ENCODE measurements at places on chromosomes 6 and 20.

GRCh38 chr6:94713446-94713845 lies 863.9 kb upstream of the MANEA start:
- DNase-seq = no peak

- DNase-seq = no peak
These were observed 48.2 kb upstream of the LRRC1 start for GRCh38 chr6:53746442-53747103.

- no peak for DNase-seq
These were observed 533.6 kb downstream of the HAO1 start for GRCh38 chr20:7406671-7407070.

GRCh38 chr6:157198425-157199279 lies 124.7 kb downstream of the TMEM242 start:
- DNase-seq = no peak

DNA sequence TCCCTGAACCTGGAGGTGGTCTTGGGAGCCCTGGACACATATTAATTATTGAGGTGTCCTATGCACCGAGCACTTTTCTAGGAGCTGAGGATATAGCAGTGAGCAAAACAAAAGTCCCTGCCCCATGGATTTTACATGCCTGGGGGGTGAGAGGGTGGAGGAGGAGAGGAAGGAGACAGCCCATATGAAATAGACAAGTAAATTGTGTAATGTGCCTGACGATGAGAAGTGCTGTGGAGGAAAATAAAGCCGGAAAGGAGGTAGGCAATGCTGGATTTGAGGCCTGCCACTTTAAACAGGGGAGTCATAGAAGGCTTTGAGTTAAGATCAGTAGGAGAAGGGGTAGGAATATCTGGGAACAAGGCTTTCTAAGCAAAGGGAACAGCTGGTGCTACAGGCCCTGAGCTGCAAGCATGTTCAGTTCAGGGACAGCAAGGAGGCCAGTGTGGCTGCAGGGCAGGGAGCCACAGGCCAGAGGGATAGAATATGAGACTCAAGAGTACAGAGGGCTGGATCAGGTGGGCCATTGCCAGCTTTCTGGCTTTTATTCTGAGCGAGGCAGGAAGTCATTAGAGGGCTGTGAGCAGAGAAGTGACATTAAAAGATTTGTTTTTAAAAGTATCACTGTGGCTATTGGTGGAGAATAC lies 19.1 kb upstream of the MYLIP start:
- DNase-seq = no peak

DNA sequence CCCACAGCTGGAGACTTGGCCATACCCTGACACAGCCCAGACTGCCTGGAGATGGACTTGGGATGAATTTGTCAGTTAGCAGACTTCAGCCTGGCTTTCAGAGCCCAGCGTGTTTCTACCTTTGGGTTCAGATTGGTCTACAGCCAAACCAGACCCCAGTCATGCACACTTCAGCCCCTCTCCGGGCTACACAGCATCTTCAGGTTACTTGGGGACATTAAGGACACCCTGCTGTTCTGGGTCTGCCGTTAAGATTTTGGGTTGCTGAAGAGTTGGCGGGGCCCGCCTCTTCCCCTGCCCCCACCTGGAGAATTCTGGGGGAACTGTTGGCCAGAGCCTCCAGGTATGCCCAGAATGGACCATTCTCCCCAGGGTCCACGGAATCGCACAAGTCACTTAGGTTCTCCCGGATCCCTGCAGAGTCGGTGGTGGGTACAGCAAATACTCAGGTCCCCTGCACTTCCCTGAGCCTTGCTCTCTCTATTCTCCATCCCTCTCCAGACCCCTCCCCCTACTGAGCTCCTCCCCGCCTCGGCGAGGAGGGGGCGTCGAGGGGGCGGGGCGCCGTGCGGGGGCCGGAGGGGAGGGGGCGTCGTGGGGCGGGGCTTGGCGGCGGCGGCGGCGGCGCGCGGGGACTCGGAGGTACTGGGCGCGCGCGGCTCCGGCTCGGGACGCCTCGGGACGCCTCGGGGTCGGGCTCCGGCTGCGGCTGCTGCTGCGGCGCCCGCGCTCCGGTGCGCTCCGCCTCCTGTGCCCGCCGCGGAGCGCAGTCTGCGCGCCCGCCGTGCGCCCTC lies at the start of gene PTK7:
PTK7 (plus strand) TSS at position 645 of the 794 bp plus-strand sequence. CDS start 175 bp downstream, outside the sequence.
- no peak for DNase-seq

GRCh38 chr6:10722570-10722819 lies 375 bp upstream of the TMEM14C start:
- no peak for DNase-seq

DNA sequence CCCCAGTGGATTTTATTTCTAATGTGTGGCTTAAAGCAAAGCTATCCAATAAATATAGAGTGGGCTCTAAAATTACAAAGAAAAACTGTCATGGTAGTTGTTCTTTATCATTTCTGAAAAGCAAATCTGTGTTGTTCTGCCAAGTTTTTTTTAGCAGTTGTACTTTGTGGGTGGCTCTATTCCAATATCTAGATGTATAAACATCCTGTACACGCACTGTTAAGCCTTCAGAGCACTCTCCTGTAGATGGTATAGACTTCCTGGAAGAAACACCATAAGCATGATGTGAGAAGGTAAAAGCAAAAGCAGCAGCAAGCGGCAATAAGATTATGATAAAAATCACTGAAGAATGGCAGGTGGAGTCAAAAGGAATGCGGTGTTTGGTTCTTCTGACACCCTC lies 21.5 kb upstream of the TMEM30A start:
- no peak for DNase-seq

- DNase-seq = no peak
These were observed 678.8 kb upstream of the MARCKS start for GRCh38 chr6:113178349-113178748.

- peak; percentile 68 for DNase-seq
These were observed 5.1 kb downstream of the DIDO1 start for GRCh38 chr20:62921119-62921687.

- DNase-seq = no peak
These were observed 53.5 kb upstream of the DEK start for GRCh38 chr6:18317850-18318249.

DNA sequence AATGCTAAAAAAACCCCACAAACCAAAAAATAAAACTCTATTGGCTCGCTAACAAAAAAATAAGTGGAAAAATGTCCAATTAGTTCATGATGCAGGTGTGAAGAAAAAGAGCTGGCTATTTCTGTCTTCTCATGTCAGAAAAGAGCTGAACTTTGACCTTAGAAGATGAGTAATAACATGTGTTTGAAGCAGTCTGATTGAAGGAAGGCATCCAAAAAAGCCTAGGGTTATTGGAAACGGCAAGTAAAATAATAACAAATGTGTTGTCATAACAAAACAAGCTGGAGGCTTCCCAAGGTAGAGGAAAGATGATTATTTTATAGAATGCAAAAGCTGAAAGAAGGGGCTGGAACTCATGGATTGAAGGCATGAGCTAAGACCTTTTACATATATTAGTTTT lies 94.4 kb upstream of the FAM184A start:
- no peak for DNase-seq

GRCh38 chr6:66321017-66321416 lies 614.0 kb upstream of the EYS start:
- no peak for DNase-seq

DNA sequence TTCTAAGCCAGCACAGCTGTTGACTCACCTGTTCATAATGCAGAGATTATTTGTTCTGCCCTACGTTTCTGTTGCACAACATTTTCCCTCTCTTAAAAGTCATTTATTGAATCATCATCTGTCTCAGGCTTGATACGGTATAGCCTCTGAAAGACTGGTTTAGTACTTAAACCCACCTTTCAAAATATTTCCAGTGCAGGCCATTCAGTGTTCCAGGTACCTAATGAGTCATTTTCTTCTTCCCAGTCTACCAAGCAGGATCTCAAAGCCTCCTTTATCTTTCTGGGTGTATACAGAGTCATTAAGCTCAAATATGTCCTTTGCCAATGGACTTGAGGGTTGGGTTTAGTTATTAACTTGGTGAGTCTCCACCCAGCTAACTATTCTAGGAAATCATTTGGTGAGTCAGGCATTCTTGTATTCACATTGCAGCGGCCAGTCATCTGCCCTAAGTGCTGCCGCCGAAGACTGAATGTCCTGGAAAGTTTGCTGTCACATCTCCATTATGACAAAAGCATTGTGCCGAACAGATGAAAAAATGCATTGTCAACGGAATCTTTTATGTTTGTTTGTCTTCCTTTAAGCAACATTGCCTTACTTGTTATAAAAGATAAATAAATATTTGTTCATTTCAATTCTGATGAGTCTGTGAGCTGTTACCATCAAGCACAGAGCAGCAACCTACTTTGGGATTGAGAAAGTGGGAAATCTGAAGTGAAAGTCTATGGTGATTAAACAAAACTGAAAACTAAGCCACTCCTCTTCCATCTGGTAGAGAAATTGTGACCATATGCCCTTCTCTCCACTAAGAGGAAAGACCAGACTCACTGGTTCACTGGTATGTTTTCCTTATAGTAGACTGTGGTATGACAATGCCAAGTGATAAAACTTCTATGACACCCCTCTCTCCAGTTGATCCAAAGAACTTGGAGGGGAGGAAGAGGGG lies 14.3 kb upstream of the FAM135A start:
- no peak for DNase-seq

- DNase-seq = no peak
These were observed 180.3 kb downstream of the ANKRD60 start for GRCh38 chr20:58048096-58048702.

DNA sequence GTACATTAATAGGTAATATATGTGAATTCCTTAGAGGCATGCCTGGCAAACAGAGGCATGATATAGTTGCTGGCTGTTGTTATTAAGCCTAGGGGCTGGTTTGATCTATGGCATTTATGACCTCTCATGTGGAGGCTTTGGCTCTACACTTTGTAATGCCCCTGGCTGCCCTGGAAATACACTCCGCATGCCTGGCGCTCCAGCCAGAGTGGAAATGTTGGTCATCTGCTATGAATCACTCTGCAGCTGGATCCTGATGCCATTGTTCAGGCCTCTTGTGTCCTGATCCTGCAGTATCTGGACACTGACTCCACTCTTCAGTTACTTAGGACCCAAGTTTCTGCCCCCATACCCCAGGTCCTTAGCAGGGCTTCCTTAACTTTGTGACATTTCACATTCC lies 200.5 kb upstream of the PCSK2 start:
- no peak for DNase-seq

- no peak for DNase-seq
These were observed at the start of gene FUT9 for GRCh38 chr6:96015518-96016333. Gene FUT9, plus strand, starts transcription at chr6:96015974. Its CDS starts 187,182 bp downstream, at chr6:96203156.

- no peak for DNase-seq
These were observed 77.1 kb downstream of the NINL start for GRCh38 chr20:25508083-25508770.

Data from activated CD8-positive, alpha-beta memory T cell treated with anti-CD3 and anti-CD28 coated beads, Interleukin-2, amount 50 U/mL, for 4 hours (primary cell).